Thoracic aorta (tissue), 2 donors: ENCODE measurements at places on chromosomes 5 and 9.

- no peak for DNase-seq
These were observed 246.4 kb downstream of the SMARCA2 start for GRCh38 chr9:2261421-2262103.

DNA sequence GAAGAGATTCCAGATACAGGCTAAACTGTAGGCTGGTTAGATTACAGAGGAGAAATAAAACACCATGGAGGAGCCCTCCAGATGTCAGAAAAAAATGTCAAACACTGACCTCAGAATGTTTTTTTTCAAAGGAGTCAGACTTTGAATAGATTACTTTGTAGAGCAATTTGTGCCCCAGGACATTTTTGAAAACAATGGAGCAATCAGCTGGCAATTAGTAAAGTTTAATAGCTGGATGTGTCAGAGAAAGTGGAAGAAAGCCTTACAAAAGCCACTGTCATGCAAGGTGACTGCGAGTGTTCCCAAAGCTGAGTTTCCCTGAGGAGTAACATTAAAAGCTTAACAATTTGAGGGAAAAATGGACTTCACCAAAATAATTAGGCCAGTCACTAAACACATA, 417.8 kb upstream of the CTNND2 start:
- DNase-seq, result no peak

DNA sequence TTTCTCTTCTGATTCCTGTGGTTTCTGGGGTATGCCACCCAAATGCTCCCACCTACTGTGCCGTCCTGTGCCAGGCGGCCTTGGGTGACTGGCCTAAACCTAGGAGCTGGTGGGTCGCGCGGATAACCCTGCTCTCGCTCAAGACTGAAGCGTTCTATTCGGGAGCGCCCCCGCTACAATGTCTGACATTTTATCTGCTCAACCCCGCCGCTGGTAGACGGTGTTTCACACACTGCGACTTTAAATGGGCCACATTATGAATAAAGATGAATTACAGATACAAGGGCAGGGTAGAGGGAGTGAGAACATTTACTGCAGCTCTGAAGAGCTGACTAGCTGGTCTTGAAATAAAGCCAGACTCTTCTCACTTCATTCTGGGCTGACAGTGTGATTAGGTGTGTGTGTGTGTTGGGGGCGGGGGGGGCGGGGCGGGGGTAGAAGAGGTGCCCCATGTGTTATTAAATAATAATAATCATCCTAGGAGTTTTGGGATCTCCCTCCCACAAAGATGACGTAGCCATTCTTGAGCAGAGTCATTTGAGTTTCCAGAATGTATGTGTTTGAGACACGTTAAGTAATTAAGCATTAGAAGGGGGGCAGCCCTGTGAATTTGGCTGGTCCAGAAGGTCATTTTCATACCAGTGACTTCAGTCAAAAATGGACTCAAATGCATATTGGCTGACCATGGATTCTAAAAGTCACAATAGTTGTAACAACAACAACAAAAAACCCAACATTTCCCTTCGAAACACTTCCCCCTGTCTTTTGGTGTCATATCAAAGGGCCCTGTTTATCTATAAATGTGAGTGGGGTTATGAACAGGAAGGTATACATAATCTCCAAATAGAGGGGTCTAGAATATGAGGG, 1.0 kb upstream of the PTCH1 start:
- no peak for DNase-seq

DNA sequence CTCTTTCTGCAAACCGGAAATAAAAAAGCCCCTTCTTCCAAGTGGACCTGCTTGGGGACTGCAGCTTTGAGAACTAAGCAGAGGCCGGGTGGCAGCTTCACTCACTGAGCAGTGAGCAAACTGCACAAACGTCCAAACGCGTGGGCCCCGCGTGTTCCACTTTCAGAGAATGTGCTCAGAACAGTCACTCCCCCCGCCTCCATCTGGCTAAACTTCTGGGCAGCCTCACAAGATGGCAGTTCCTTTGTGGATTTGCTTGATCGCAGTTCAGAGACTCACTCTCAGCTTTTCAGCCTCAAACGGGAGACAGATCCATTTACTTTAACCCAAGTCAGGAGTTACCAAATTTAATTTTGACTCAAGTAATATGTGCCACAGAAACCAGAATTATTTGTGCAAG, 216.6 kb downstream of the TLE1 start:
- no peak for DNase-seq

GRCh38 chr9:129370770-129371169, 192.7 kb upstream of the IER5L start:
- DNase-seq, result no peak

DNA sequence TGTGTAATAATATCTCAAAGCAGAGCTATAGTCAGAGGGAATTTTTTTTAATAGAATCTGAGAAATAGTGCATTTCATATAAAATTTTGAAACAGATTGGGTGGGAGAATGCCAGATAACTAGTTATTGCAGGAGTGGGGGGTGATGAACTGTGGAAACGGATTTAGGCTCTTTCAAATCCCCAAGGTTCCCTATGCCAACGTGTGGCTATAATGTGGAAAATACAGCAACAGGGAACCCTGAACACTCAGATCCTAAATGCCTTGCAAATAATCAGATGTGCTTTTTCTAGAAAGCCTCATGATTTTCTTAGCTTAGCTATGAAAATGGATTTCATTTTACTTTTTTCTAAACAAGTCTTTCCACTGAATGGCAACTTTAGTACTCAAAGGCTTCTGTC, 180.5 kb upstream of the DMAC1 start:
- no peak for DNase-seq

DNA sequence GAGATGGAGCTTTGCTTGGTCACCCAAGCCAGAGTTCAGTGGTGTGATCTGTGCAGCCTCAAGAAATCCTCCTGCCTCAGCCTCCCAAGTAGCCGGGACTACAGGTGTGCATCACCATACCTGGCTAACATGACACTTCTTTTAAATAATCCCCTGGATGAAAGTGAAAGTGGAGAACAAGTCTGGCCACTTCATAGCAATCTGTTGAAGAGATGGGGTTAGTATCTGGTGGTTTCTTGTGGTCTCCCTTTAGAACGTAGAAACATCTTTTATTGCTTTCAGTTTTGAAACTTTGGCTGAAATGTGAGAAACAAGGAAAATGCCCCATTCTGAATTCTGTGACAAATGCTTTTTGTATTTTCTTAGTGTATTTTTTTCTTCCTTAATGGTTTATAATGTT, 452.5 kb upstream of the RIOK2 start:
- DNase-seq, result no peak

DNA sequence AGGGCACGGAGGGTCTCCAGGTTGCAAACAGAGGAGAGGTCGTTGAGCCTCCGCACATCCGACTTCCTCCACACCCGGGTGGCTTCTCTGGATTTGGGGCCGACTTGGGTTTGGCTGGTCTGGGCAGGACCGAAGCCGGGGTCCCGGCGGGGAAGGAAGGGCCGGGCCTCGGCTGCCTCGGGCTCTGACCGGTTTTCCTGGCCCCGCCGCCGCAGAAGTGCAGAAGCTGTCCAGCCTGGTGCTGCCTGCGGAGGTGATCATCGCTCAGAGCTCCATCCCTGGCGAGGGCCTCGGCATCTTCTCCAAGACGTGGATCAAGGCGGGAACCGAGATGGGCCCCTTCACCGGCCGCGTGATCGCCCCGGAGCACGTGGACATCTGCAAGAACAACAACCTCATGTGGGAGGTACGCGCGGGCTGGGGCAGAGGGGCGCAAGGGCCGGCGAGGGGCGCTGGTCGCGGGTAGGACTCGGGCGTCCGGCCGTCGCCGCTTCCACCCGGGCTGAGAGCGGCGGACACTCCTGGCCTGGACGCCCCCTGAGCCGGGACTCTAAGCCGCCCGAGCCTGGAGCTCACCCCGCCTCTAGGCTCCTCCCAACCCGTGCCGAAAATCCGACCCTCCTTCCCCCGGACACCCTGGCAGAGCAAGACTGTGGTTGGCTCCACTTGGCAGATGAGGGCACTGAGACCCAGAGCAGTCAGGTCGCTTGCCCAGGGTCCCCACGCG, 2.2 kb downstream of the PRDM12 start:
- DNase-seq, result no peak

GRCh38 chr9:88321764-88322163, 66.5 kb upstream of the SPIN1 start:
- DNase-seq, result no peak

DNA sequence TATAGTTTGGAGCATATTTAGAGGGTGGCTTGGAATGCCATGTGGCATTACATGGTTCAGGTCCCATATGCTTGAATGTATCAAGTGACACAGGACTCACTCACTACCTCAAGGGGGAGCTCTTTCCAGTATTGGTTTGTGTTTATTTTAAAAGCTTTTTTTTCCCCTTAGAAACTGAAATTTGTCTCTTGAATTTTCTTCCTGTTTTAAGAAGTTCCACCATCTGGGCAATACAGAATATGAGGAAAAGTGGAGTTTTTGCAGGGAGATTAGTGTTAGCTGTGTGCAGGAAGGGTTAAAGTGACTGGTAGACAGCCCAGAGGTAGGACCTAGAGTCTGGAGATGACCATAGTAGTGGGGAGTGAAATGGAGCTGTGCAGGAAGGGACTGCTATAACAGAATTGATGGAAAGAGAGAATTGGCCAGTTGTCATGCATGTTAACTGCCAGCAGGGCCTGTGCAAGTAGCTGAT, 36.6 kb downstream of the CTNNA1 start:
- DNase-seq, result no peak

DNA sequence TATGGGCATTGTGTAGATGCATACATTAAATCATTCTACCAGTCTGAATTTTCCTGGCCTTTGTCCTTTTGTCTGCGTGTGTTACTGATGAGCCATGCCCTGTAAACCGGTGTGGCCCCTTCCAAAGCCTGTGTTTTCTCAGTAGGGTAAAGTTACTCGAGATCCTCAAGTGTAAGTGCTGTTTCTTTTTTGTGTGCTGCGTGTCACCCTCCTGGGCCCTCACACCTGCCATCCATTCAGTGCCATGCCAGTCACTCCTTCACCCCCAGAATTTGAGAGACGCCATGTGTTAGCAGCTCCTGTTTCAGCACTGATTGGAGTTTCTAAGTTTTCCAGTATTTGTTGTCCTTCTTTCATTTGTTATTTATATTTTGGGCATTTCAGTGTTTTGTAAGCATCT, 288.2 kb downstream of the FANCC start:
- no peak for DNase-seq

GRCh38 chr5:175866377-175866907, 4.9 kb upstream of the CPLX2 start:
- no peak for DNase-seq

- no peak for DNase-seq
These were observed 108.6 kb upstream of the ATP10B start for GRCh38 chr5:160960592-160960991.

GRCh38 chr5:33772380-33772897, 119.4 kb downstream of the ADAMTS12 start:
- DNase-seq, result no peak

DNA sequence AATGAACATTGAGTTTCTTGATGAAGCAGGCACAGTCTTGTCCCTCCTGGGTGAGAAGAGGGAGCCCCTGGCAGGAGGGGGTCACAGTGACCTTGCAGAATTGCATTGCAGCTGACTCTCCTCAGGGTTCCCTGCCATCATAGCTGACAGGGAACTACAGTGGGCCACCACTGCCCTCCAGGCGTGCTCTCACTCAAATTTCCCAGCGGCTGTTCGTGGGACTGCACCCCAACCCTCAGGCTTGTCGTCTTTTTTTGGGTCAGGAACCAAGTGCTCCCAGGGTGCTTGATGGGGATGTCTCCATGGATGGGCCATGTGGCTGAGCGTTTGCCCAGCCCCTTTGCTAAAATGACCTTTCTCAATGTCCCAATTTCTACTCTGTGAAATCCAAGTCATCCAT, 215.8 kb downstream of the MELK start:
- DNase-seq, result no peak

- DNase-seq, result no peak
These were observed 274.1 kb downstream of the PLK2 start for GRCh38 chr5:58185801-58186200.

- DNase-seq, result no peak
These were observed 41.7 kb upstream of the MATR3 start for GRCh38 chr5:139251695-139252288.

DNA sequence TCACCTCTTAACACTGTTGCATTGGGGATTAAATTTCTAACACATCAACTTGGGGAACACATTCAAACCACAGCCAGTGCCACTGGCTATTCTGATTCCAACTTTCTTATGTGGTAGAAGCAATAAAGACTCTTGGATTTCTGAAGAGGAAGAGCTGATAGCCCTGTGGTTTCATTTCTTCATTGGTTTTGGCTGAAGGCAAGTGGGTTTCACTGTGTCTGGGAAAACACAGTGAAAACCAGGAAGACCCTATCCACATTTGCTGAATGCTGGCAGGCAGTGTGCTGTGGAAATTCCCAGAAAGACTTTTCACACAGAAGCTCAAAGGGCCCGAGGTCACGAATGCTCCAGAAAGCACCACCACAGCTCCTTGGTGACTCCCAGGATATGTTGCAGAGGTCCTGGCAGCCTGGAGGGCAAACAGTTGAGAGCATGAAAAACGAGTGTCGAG, 67.1 kb downstream of the DAPK1 start:
- DNase-seq, result no peak

GRCh38 chr5:139574641-139575312, 13.6 kb downstream of the UBE2D2 start:
- DNase-seq, result no peak

DNA sequence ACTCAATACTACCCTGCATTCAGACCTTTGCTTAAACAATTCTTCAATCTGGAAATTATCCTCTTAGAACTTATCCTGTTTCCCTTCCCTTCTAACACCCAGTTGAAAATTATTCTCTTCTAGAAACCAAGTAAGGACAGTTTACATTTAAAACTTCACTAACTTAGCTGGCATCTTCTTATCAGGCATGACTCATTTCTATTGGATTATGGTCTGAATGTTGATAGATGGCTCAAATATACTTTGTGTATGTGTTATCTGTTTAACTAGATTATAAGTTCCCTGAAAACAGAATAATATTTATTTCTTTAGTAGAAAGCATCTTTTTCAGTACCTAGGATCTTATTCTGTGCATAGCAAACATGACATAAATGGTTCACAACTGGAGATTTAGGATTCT, 161.9 kb downstream of the PPP2R2B start:
- DNase-seq, result no peak

GRCh38 chr5:139649082-139649991, 1.2 kb downstream of the CXXC5 start:
- no peak for DNase-seq

GRCh38 chr9:115910959-115911358, 242.6 kb upstream of the PAPPA start:
- no peak for DNase-seq

- DNase-seq, result no peak
These were observed 53.4 kb upstream of the PTCH1 start for GRCh38 chr9:95570150-95570549.
